Chondrocyte (in vitro differentiated cells): ENCODE measurements at places on chromosomes 5 and 9.

GRCh38 chr5:32403760-32404159 lies 40.8 kb downstream of the ZFR start:
- DNase-seq: no peak

DNA sequence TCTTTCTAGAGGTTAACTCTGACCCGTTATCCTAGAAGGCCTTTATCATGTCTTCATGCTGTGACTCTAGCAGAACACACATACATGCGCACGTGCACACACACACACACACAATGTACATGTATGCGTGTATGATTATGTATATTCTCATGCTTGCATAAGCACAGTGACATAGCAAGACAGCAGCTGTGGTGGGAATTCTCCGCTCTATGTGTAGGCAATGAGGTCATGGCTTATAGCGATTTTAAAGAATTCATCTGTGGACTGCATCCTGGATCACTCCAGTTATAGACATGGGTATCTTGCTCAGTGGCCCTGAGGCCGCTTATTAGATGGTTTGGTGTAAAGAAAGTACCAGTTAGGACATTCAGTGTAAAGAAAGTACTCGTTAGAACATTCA lies 106.2 kb downstream of the FBXL7 start:
- DNase-seq: no peak

DNA sequence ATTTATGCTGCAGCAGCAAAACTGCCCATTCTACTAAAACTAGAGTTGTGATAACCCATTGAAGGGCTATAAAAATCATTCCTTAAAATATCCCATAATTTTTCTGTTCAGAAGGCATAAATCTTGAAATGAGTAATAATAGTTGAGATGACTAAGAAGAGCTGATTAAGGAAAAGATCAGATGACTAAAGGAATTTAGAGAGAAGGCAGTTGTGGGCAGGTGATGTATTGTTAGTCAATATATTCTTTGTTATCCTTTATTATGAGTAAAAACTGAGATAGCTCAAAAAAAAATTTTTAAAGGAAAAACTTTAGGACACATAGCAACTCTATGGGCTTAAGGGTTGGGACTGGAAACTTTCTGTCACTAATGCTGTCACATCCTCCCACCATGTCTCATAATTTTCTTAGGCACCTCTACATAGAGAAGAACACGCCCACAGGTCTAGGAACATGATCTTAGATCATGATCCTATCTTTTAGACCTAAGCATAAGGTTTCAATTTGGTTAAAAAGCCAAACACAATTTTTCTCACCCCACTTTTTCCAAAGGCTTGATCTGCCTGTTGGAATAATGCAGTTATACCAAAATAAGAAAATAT lies 597.5 kb upstream of the MEF2C start:
- no peak for DNase-seq

- no peak for DNase-seq
These were observed 33.1 kb upstream of the SETD9 start for GRCh38 chr5:56876327-56876726.

DNA sequence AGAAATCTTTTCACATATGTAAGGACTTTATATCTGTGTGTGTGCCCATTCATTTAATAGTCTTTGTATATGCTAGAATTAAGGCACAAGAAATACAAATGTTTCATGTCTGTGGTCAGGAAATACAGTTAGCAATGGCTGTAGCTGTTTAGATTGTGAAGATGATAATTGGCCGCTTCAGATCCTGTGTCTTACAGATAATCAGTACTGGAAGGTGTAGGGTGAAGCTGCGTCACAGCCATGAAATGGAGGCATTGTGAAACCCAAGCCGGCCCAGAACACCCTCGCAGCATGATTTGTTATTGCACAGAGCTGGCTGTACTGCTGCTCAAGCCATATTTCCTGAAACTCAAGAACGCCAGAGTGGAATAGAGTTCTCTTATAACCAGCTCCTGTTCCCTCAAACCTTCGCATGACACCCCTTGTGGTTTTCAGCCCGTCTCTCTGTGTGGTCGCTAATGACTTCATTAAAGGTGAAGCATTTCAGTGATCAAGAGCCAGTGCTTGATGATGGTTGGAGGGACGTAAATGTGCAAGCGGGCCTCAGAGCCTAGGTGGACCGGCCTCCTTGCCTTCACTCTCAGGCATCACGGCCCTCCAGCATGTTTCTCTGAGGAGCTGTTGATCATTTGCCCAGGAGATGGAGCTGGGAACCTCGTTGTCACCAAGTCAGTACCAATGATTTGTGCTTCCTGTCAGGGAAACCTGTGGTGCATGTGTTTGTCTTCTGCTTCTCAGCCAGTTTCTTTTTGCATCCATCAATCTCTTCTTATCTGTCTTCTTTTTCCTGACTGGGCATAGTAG lies 80.1 kb downstream of the F2RL2 start:
- DNase-seq: no peak

DNA sequence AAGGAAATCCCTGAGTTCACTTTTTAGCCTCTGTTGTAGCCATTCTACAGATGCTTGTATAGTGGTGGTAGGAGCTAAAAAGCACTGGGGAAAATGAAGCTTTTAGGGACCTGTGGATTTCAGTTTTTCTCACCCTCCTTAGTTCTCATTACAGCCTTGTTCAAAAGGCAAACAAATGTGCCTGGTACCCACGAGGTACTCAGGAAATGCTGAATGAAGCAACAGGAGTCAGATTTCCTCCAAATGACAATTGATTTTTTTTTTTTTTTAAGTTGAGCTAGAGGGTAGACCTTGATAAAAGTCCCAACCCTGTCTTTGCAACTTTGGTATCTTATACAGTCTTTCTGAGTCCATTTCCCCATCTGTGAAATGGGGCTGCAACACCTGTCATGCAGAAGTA lies 21.3 kb upstream of the TMOD1 start:
- DNase-seq: no peak

- DNase-seq: no peak
These were observed 24.2 kb downstream of the OCLN start for GRCh38 chr5:69516769-69517168.

GRCh38 chr9:133837627-133838597 lies 99.8 kb upstream of the SARDH start:
- DNase-seq: no peak

- DNase-seq: no peak
These were observed 159.8 kb upstream of the GAS1 start for GRCh38 chr9:87107072-87107471.

- DNase-seq: no peak
These were observed 59.4 kb downstream of the GIN1 start for GRCh38 chr5:103060424-103060954.

DNA sequence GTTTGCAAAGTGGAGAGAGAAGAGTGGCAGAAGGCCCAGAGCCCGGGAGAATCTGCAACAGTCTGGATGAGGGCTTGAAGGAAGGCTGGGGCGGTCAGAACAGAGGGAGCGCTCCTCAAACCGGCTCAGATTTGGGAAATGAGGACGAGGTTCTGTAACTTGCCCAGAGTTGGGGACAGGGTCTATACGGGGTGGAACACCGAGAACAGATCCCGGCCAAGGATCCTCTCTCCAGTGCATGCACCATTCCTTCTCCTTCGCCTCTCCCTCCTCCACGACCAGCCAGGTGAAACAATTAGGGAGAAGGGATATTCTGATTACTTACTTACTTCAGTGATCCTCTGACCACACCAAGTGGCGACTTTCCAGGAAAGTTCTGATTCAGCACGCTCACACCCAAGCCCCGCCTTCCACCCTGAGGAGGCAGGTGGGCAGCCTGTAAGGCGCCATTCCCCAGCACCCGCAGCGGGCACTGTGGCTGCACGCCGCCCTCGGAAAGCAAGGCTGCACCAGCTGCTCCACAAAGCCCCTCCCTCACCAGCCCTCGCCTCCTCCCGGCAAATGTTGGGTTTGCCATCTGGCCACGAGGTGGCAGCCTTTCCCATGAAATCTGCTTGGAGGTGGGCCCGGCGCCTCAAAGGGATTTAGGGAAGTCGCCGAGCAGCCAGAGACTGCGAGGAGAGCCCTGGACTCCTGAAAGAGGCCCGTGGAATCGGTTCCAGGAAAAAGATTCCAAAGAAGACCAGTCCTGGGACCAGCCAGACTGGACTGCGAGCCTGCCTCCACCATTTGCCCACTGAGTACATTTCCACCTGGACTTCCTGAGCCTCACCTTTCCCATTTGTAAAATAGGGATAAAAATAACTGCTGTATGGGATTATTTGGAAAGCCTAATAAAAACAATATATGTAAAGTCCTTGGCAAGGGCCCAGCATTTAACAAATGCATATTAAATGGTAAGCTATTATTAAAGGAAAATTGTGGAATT lies 22.2 kb upstream of the WWC1 start:
- DNase-seq: no peak
